ENCODE measurements at places on chromosomes 11 and 22.

GRCh38 chr11:33063326-33063881 is 24.0 kb downstream of the TCP11L1 start:
- DNase-seq: peak; percentile 76

GRCh38 chr11:36376009-36376887 is 80.2 kb downstream of the PRR5L start:
- no peak for DNase-seq

GRCh38 chr11:34451053-34451452 is 12.3 kb downstream of the CAT start:
- DNase-seq: peak; percentile 40

- no peak for DNase-seq
These were observed 164.4 kb upstream of the ZBED5 start for GRCh38 chr11:11022125-11022730.

- no peak for DNase-seq
These were observed 26.0 kb downstream of the SLC22A6 start for GRCh38 chr11:62958547-62959421.

GRCh38 chr11:71071736-71072509 is 180.5 kb downstream of the SHANK2 start:
- no peak for DNase-seq

DNA sequence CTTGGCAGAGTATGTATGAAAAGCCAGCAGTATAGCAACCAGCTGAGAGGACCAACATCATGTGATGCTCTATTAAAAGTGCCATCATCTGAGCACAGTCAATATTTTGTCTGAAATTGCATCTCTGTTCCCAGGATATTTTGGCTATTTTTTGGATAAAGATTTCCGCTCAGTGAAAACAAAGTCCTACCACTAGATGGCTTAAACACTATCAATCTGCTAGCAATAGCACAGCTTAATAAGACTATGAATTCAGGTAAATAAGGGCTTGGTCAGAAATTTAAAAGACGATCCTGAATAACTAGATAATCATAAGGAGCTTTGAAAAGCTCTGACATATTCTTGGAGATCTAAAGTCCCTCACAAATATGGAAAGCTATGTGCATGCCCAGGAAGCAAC is 74.4 kb downstream of the MS4A13 start:
- no peak for DNase-seq

GRCh38 chr11:113505541-113506375 is 30.6 kb upstream of the DRD2 start:
- no peak for DNase-seq

- peak; percentile 56 for DNase-seq
These were observed 39.7 kb downstream of the TPBGL start for GRCh38 chr11:75280227-75280701.

Data from MV-4-11 (cell line).